ENCODE measurements at places on chromosomes 1 and 21. TPM values are rescaled to one million over a fixed set of nuclear protein-coding genes. Genes with fewer than 3 reads are reported as not detected.
A peak's percentile ranks its signal among the peaks of the same experiment; 100 is the strongest.

The LRRC8B gene
- polyA plus RNA-seq, result 0.31 TPM

DNA sequence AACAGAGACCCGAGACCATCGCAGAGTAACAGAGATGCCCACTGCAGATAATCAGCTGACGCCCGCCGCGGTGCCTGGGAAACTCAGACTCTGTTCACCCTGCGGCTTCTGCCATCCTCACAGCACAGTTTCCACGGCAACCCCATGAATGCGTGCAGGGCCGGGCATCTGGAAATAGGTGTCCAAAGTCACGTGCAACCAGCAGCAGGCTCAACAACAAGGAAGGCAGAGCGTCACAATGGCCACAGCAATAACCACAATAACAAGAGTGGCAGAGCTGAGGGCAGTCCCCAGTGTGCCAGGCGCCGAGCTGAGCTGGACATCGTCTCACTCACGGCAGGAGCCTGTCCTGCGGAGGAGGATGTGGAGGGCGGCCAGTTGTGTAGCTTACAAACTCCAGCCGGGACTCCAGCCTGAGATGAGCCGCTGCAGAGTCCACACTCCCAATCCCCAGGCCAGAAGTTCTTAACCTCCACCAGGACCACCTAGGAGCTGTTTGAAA is 102.0 kb downstream of the CRYAA start:
- no peak for DNase-seq

- DNase-seq, result peak; percentile 88
Measured at GRCh38 chr1:1318131-1318652, 6.3 kb downstream of the INTS11 start.

The S100A5 gene
- polyA plus RNA-seq, result 0.73 TPM

DNA sequence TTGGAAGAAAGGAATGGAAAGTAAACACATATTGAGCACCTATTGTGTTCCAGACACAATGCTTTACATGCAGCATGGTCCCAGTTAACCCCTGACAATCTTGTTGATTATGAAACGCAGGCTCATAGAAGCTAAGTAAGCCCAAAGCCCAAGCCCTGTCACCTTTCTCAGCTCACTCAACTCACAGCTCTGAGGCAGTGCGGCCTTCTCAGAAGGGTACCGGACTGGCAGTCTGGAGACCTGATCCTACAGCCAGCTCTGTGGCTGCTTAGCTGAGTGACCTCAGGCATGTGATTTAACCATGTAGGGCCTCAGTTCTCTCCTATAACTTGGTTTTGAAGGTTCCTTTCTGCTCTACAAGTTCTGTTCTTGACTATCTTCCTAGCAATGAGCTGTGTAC is 464 bp upstream of the RNASEL start:
- DNase-seq, result no peak

DNA sequence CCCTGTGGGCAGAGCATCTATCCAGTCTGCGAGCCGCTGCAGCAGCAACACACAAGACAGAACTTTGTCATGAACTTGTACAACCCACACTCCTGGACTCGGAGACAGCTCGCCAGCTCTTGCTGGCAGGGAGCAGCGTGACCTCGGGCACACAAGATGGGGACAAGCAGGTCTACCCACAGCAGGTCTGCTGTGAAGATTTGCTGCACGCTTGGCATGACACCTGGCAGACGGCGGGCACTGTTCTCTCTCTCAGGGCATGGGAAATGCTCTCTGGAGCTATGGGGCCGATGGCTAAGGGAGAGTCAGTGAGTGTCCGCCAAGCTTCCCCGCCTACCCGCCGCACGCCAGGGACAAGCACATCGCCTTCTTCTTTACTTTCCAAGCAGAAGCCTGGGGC is 90.0 kb downstream of the STUM start:
- DNase-seq, result no peak

DNA sequence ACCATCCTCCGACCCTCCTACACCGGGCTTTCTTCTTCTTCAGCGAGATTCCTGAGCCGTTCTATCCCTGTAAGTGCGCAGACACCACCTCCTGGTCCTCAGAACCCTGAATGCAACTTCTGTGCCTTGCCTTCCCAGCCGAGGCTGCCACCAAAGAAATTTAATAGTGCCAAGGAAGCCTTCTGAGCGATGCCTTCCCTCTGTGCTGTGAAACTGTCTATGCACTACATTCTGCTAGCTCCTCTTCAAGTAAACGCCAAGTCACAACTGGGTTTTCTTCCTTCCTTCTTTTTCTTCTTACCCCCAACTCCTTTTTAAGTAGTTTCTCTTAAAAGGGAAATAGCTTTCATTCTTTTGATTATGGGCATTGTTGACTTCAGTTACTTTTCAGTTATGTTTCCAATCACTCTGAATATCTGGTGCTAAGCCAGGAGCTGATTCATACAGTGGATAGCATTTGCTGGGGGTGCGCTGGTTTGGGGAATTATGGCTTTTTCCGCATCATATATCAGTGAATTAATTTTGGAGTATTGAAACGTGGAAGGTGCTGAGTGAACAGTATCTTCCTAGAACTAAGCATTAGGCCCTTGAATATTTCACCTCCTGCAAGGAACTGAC is 38.6 kb upstream of the GPR88 start:
- DNase-seq, result no peak

The OPRD1 gene
- not detected for polyA plus RNA-seq

DNA sequence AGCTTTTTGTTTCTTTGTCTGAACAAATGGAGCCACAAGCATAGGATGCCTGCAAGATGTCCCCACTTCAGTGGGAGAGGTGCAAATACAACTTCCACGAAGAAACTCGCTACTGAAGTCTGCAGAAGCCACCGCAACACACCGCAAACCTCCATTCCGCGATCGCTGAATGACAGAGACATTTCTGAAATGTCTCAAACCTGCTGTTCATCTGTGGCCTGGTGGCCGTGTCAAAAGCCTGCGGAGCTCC is 1.0 kb downstream of the TP53BP2 start:
- no peak for DNase-seq

The NCF2 gene
- 1.7 TPM for polyA plus RNA-seq

The TAS1R1 gene
- not detected for polyA plus RNA-seq

- DNase-seq, result no peak
Measured at GRCh38 chr21:37860416-37860815, 55.8 kb downstream of the KCNJ6 start.

The C8B gene
- not detected for polyA plus RNA-seq

GRCh38 chr1:158496374-158496773 is 24.4 kb downstream of the OR10R2 start:
- peak; percentile 9 for DNase-seq

The LRRC53 gene
- polyA plus RNA-seq, result not detected

DNA sequence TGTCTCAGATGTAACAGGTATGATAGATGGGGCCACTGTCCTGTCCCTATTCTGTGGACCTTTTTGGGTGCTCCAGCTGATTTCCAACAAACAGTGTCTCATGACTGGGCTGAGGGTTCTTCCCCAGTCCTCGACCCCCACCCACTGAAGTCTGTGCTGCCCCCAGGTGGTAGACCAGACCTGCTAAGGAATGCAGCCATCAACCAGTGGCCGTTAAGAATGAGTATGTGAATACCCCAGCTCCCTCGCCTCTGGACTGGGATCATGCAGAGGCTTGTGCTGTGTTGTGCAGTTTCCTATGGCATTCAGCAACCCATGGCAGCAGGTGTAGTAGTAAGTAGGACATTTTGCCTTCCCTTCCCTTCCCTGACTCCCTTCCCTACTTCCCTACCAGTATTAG is 183.1 kb upstream of the KAZN start:
- no peak for DNase-seq
